ENCODE measurements at places on chromosomes 1 and 21.

DNA sequence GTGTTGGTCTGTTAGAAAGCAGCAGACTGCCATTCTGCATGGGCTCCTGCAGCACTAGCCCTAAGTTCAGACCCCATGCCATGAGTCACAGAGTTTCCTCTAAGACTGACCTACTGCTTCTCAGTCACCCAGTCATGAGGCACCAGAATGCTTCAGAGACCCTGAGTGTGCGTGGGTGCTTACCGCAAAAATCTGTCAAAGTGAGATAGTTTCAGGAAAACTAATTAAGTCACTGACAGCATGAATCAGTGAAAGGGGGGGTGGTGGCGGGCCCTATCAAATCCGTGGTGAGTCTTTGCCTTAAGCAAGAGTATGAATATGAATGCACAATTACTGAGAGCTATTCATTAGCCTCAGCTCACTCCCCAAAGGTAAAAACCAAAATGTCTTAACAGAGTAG is 98.1 kb downstream of the KCTD3 start:
- no peak for DNase-seq

- DNase-seq: no peak
Measured at GRCh38 chr1:64891448-64891825, 74.9 kb downstream of the JAK1 start.

GRCh38 chr1:228370941-228371740 is 35.5 kb downstream of the TRIM11 start:
- DNase-seq: no peak

GRCh38 chr21:33490991-33491372 is 534 bp downstream of the DNAJC28 start:
- DNase-seq: no peak

GRCh38 chr1:241499910-241500309 is 19.6 kb downstream of the FH start:
- DNase-seq: no peak

All from frontal cortex (tissue), 4 donors.